Body of pancreas (tissue), 4 donors: ENCODE measurements at places on chromosomes 11 and 22. TPM values are rescaled to one million over a fixed set of nuclear protein-coding genes. Genes with fewer than 3 reads are reported as not detected.

The RIMBP3B gene
- total RNA-seq: not detected

The CNIH2 gene
- total RNA-seq: 4.6 TPM

The SSH3 gene
- total RNA-seq: 16.2 TPM

The DDTL gene
- not detected for total RNA-seq

The RNASEH2C gene
- total RNA-seq: 45.4 TPM

The ANAPC15 gene
- total RNA-seq: 22.1 TPM

The SLC35F2 gene
- total RNA-seq: 8.6 TPM
